ENCODE measurements at places on chromosomes 5 and 9.

GRCh38 chr5:91787718-91788117 is 404.6 kb upstream of the ARRDC3 start:
- no peak for DNase-seq

DNA sequence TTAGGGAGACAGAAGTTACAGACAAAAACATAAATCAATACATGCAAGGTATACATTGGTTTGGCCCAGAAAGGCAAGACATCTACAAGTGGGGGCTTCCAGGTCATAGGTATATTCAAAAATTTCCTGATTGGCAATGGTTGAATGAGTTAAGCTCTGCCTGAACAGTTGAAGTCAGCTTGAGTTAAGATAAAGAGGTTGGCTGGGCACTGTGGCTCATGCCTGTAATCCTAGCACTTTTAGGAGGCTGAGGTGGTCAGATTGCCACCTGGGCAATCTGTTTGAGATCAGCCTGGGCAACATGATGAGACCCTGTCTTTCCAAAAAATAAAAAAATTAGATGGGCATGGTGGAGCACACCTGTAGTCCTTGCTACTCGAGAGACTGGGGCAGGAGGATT is 16.3 kb downstream of the TMC1 start:
- DNase-seq, result no peak

- DNase-seq, result no peak
These were observed 77.4 kb downstream of the KIAA0825 start for GRCh38 chr5:94540856-94541494.

DNA sequence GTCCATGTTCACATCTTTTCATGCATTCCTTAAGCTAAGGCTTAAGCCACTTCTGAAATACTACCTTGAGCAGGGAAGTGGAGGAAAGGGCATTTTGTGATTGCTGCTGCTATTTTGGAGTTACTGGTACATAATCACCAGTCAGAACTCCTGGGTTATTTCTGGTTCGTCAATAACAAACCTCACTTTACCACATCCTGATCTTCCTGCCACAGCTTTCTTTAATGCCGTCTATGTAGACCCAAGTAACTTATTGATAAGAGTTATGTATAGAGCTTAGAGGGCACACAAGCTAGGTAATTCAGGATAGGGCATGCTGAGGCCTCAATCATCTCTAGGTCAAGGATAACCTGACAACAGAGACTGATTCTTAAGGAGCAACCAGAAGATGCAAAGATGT is 120.7 kb downstream of the DOCK8 start:
- no peak for DNase-seq

DNA sequence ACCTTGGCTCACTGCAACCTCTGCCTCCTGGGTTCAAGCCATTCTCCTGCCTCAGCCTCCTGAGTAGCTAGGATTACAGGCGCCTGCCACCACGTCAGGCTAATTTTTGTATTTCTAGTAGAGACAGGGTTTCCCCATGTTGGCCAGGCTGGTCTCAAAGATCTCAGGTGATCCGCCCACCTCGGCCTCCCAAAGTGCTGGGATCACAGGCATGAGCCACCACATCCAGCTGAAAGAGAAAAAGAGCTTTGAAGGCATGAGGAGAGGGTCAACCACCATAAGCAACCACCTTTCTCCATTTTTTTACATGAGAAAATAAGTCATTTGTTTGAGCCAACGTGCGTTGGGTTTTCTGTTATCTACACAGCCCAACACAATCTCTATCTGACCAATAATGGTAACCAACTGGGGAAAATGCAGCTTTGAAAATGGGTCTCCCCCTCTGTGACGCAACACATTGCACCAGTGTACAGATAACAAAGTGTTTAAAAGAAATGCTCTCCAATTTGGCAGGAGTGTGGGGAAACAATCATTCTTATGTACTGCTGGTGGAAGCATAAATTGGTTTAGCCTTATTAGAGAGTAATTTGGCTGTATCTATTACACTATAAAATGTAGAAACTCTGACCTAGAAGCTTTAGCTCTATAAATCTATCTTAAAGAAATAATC is 45.8 kb upstream of the ZBTB43 start:
- DNase-seq, result no peak

GRCh38 chr5:30505014-30505886 is 688.2 kb upstream of the CDH6 start:
- no peak for DNase-seq

DNA sequence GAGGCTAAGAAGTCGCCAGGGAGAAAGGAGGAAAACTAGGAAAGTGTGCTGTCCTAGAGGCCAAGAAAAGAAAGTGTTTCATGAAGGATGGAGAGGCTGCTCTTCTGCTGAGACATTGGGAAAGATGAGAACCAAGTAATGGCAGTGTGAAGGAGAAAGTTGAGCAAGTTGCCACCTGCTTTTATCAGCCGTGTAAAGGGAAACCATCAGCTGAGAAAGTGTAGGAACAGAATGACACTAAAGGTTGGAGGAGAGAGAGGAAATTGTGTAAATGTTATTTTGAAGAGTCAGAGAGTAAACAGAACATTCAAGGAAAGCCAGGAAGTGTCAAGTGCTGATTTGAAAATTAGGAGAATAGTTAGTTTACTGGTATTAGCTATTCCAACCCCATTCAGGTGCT is 125.0 kb downstream of the CEMIP2 start:
- DNase-seq, result no peak

- DNase-seq, result no peak
These were observed 85.4 kb upstream of the MIER3 start for GRCh38 chr5:57037355-57037754.

DNA sequence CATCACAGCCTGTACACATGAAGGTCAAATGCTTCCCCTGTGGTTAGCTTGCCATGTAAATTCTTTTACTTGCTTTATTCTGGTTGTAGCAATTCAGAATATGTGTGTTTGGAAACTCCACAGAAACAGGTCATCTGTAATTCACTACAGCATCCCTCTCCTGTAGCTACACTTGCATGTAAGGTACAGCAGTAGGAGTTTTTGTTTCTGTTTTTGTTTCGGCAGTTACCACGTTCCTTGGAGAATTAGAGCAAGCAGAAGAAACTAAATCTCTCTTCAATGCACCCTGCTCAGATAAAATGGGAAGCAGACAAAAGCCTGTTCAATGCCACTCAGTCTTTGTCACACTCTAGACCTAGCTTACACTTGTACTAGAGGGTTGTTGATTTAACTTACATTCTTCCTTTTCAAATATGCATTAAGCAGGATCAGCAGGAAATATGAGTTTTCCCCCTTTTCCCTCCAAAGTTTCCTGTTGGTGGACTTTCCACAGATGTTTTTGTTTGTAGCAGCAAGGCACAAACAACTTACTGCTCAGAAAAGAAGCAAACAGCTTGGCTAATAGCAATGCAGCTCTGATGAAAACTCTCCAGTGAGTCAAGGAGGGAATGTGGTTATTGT is 80.9 kb downstream of the YIPF5 start:
- DNase-seq, result no peak

GRCh38 chr9:111812337-111812736 is 17.6 kb upstream of the SHOC1 start:
- no peak for DNase-seq

DNA sequence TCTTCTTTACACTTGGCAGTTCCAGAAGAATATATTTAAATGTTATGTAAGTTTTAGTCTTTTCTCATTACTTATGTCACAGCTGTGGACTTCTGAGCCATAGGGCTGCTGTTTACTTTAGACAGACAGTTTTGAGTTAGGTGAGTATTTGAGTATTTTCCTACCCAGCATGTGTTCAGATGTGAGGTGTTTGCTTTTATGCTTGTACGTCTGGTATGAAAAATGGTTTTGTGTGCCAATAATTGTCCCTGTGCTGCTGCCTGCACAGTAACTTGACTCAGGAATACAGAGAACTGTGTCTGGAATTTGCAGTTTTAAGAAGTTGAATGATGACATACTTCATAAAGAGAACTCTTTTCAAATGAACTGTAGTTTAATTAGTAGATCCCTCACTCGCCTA is 20.8 kb downstream of the MEGF10 start:
- no peak for DNase-seq

- DNase-seq, result no peak
These were observed 113.8 kb upstream of the SPATA31D4 start for GRCh38 chr9:81814401-81814793.

GRCh38 chr9:23160491-23160890 is 665.5 kb downstream of the ELAVL2 start:
- DNase-seq, result no peak

DNA sequence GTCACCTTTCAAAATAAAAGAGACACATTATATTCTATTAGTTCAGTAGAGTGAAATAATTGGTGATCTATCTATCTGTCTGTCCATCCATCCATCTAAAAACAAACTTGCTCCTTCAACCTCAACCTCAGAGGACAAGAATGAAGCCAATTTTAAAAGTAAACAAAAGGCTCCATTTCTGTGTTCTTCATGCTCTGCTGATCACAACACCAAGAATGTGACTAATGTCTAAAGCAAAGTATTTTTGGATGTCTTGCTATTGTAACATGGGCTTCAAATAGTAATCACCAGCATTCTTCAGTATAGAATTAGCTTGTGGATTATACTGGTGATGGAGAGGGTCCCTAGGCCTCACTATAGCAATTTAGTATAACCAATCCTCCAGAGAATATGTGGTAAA is 1304.4 kb downstream of the MAT2B start:
- DNase-seq, result no peak

DNA sequence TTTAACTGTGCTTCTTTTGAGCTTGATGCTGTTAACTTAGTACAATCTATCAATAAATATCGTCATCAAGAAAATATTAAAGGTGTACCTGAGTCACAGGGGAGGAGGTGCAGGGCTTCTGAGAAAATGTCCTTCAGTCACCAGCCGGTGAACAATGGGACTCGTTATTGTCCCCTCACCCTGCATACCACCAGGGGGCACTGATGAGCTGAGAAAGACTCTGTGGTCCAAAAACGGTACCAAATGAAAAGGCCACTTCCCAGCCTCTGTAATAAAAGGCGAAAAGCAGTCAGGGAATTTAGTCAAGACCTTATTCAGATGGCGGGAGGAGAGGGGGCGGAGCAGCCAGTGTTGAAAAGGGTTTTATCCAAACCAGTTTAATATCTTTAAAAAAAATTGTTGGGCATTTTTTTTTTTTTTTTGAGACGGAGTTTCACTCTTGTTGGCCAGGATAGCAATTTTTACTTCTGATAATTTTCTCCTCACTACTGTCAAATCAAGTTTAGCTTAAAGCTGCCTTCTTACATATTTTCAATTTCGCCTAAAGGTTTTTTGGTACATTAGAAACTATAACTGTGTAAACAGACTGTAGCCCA is 271.9 kb upstream of the ADAMTS16 start:
- no peak for DNase-seq

DNA sequence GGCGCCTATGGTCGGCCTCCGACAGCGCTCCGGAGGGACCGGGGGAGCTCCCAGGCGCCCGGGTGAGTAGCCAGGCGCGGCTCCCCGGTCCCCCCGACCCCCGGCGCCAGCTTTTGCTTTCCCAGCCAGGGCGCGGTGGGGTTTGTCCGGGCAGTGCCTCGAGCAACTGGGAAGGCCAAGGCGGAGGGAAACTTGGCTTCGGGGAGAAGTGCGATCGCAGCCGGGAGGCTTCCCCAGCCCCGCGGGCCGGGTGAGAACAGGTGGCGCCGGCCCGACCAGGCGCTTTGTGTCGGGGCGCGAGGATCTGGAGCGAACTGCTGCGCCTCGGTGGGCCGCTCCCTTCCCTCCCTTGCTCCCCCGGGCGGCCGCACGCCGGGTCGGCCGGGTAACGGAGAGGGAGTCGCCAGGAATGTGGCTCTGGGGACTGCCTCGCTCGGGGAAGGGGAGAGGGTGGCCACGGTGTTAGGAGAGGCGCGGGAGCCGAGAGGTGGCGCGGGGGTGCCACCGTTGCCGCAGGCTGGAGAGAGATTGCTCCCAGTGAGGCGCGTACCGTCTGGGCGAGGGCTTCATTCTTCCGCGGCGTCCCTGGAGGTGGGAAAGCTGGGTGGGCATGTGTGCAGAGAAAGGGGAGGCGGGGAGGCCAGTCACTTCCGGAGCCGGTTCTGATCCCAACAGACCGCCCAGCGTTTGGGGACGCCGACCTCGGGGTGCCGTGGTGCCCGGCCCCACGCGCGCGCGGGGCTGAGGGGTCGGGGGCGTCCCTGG is 561 bp downstream of the DAPK1 start:
- no peak for DNase-seq
